Trophoblast cell (in vitro differentiated cells and primary cell): ENCODE measurements at places on chromosomes 6 and 20.

GRCh38 chr6:18293076-18293904 lies 29.0 kb upstream of the DEK start:
- peak; percentile 43 for DNase-seq

GRCh38 chr6:25535632-25536225 lies 116.3 kb upstream of the SCGN start:
- no peak for DNase-seq

DNA sequence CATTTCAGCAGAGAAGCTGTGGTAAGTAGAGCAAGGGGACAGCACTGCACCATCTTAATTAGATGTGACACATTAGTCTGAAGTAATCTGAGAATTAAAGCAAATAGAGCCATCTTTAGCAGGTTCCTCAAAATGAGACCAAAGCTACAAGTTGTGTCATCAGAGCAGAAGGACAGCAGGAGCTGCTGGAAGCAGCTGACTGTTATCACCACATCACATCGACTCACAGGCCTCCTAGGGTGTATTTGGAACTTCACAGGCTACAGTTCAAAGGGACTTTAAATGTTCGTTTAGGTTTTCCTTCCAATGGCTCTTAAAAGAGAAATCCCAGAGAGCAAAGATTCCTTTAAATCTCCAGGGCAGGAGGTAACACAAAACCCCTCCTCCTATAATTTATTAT lies 69.5 kb downstream of the LCA5 start:
- DNase-seq = peak; percentile 53

- DNase-seq = peak; percentile 81
Observed at GRCh38 chr6:111776236-111777221, 96.7 kb downstream of the FYN start.

GRCh38 chr20:32019563-32020463 lies 9.6 kb downstream of the CCM2L start:
- no peak for DNase-seq

DNA sequence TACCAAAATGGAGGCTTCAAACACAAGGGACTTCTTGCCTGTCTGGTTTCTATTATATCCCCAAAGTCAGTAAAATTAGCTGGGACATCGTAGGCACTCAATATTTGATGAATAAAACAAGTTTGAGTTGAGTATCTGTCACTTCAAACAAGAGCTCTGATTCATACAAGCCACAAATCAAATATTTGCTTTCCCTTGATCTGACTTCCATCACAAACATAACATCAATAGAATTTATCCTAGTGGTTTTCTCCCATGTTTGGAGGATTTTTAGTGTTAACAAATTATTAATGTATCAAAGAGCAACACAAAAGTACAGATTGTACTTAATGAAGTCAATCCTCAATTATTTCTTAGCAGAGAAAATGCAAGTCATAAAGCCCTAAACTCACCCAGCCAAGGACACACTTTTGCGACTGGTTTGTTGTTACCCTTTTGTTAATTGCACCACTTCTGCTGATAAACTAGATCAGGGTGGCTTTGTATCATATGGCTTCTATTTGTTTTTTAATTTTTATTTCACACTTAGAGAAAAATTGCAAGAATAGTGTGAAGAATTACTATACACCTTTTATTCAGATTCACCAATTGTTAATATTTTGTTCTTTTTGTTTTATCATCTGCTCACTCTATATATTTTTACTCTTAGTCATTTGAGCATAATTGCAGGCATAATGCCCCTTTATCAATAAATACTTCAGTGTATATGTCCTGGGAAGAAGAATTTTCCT lies 117.4 kb upstream of the PRDM1 start:
- DNase-seq = no peak

DNA sequence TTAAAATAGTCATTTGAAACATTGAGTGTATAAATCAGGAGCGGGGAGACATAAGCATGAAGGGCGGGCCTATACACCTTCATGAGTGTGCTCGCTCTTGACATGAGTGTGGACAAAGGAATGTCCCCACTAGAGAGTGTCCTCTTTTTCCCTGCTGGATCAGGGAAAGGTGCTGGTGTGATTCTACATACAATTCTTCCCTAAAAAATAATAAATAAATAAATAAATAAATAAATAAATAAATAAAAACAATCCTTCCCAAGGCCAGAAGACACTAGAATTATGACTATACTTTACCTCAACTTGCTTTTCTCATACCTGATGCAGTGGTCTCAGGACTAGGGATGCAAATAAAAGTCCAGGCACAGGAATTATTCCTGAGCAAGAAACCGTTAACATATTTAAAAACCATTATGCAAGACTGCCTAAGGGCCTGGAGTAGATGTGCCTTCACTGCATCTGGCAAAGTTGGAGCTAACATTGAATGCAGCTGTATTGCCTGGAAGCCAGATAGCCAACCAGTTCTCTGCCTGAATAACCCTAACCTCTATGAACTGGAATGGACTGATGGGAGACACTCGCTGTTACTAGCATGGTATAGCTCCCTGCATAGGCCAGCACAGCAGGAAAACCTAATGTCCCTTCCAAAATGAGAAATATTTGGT lies 37.5 kb upstream of the MICB start:
- peak; percentile 10 for DNase-seq

GRCh38 chr6:90758741-90759140 lies 171.9 kb upstream of the MAP3K7 start:
- DNase-seq = no peak

- peak; percentile 28 for DNase-seq
Observed at GRCh38 chr20:6700563-6701329, 66.7 kb upstream of the BMP2 start.

DNA sequence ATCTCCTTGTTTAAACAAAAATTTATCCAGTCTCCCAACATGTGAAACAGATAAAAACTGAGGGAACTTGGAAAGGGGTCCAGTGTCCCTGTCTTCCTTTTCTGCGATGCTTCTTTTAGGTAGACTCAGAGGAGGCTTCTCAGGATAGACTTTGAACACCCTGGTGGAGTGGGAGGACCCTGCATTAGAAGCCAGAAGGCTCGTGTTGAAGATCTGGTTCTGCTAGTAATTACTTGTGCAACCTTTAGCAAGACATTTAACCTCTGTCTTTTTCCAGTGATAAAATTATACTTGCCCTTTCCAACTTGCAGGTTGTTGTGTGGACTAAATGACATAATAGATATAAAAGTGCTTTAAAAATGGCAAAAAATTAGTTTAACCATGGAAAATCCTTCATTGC lies 67.1 kb upstream of the PREP start:
- DNase-seq = no peak

GRCh38 chr20:33811776-33812151 lies 616 bp downstream of the CHMP4B start:
- peak; percentile 37 for DNase-seq

DNA sequence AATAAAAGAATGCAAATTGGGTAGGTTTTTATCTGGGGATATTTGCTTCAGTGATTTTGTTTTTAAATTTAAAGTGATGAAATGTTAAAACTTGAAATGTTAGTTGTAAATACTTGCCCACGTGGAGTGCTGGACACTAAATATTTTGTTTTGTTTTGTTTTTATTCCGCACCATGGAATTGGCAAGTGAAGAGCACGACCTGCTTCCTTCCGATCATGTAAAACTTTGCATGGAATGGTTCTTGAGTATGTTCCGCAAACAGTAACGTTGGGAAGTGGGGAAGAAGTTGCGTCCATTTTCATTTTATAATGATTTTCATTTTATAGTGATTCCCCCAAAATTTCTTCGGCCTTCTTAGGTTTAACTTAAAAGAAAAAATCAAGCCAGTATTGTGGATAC lies 765 bp downstream of the IRAK1BP1 start:
- DNase-seq = no peak

GRCh38 chr6:113221850-113222249 lies 635.3 kb upstream of the MARCKS start:
- no peak for DNase-seq

DNA sequence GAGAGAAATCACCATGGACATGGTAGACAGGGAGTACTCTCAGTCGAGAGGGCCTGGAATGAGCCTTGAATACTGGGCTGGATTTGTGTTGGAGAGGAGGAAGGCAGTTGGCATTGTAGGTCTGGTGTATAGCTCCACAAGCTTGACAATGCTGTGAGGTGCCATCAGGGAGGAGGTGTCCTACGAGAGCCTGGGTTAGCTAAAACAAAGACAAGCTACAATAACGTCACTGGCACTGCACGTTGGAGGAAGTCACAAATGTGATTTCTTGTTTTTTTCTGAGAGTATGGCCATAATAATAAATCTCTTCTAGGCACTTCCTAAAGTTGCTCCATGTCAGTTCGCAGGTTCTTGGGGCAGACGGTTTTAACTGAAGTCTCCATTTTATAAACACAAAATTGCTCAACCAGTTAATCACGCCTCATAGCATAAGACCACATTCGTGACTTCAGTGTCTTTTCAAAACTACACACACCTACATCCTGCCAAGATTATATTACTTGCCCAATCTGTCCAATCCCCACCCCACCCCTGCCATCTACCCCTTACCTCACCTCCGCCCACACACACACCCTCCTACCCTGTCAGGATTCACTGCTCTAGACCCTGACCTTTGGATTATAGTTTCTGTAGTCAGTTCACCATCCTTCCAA lies 4.4 kb upstream of the HLA-DMB start:
- DNase-seq = no peak

- no peak for DNase-seq
Observed at GRCh38 chr20:38032585-38033329, 499 bp downstream of the TTI1 start.

- no peak for DNase-seq
Observed at GRCh38 chr20:20391766-20392165, 23.9 kb downstream of the INSM1 start.

GRCh38 chr20:45016089-45016671 lies 49.9 kb downstream of the STK4 start:
- DNase-seq = no peak

- no peak for DNase-seq
Observed at GRCh38 chr20:39070484-39071231, 108.5 kb downstream of the DHX35 start.

DNA sequence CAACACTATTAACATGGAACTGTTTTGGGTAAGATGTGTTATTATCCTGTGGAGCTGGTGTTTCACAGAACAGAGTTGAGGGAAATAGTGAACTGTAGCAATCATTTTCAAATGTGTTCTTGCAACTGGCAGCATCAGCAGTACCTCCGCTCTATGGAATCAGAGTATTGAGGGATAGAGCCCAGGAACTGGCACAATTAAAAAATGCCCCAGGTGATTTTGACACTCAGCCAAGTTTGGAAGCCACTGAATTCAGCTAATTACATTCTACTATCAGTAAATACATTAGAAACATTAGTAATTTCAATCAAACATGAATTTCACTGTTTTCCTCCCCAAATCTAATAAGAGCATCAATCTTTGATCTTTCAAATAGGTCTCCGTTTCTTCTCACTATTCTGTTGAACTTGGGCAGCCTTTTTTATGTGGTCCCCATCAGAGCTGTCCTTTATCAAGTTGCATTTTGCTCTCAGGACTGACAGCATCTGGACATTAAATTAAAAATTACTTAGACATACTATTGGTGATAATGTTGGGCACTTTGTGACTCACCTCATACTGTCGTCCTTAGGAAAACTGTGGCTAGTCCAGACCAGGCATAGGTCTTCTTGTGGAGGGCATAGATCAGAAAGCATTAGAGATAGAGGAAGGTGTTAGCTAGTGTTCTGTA lies 251.5 kb downstream of the DHX35 start:
- no peak for DNase-seq

GRCh38 chr6:26133730-26134129 lies 46.5 kb downstream of the HFE start:
- no peak for DNase-seq

GRCh38 chr6:106886922-106887797 lies 87.4 kb downstream of the CD24 start:
- no peak for DNase-seq

DNA sequence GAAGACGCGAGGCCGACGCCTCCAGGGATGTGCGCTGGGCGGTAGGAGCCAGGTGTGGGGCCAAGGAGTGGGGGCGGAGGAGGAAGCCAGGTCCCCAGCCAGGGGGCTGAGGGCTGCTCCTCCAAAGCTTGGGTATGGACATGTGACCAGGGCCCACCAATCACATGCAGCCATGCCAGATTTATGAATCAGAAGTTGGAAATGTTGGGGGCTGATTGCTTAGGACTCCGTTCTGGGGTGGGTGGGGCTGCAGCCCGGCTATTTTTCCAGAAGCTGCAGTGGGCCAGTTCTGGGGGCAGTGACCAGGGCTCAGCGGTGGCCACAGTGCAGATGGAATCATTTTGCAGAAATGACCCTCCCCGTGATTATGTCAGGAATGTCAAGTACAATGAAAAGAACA lies 96.0 kb downstream of the CEBPB start:
- DNase-seq = peak; percentile 31

- no peak for DNase-seq
Observed at GRCh38 chr20:8578161-8578865, 446.2 kb downstream of the PLCB1 start.

GRCh38 chr6:124400261-124400999 lies 561.8 kb upstream of the RNF217 start:
- DNase-seq = no peak

GRCh38 chr20:36400909-36401735 lies 95.0 kb downstream of the DLGAP4 start:
- DNase-seq = peak; percentile 1

- peak; percentile 74 for DNase-seq
Observed at GRCh38 chr6:160327981-160328380, 20.2 kb upstream of the SLC22A3 start.

GRCh38 chr20:6200092-6200491 lies 77.3 kb upstream of the FERMT1 start:
- DNase-seq = no peak

DNA sequence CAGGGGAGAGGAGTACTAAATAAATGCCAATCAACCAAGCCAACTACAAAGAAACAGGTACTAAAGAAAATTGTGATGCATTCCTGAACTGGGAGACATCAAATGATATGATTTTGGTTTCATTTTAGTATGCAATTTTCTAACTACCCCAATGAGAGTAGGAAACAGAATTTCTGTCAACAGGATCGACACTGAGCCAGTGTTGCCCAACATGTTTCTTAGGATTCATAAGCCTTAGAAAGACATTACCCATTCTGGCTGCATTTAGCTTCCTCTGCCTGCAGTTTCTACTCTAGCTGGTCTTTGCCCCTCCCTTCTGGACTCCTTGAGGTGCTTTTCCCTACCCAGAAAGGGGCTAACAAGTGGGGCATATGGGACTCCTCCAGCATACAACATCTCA lies 49.8 kb downstream of the KCTD20 start:
- DNase-seq = no peak

DNA sequence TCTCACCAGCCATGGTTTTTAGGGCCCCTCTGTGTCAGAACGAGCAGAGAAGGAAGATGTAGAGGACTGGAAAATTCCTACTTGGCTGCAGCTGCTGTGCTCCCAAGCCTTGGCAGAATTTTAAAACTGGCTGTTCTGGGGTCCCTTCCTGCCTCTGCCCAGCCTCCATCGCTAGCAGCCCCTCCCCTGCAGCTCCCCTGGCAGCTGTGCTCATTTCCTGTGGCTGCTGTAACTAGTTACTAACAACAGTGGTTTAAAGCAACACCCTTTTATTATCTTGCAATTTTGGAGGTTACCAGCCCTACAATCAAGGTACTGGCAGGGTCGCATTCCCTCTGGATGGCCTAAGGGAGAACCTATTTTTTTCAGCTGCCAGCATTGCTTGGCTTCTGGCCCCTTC lies 3.7 kb upstream of the CST11 start:
- no peak for DNase-seq

GRCh38 chr20:17827079-17827478 lies 127.3 kb downstream of the BANF2 start:
- DNase-seq = no peak
